ENCODE measurements at places on chromosomes 11 and 22. TPM values are rescaled to one million over a fixed set of nuclear protein-coding genes. Genes with fewer than 3 reads are reported as not detected.

DNA sequence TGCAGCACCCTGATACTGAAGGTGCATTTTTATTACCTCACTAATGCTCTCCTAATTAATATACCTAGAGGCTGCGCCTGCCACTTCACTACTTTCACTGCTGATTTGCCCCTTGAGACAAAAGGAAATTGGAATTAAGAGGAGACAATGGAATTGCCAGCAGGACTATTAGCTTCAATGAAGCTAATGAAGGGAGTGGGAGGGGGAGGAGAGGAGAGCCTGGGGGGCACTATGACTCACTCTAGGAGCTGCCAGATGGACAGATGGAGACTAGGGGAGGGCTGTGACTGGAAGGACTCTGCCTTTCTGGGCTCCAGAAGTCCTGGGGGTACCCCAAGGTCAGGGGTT is 102.8 kb upstream of the DRD2 start:
- DNase-seq = no peak

DNA sequence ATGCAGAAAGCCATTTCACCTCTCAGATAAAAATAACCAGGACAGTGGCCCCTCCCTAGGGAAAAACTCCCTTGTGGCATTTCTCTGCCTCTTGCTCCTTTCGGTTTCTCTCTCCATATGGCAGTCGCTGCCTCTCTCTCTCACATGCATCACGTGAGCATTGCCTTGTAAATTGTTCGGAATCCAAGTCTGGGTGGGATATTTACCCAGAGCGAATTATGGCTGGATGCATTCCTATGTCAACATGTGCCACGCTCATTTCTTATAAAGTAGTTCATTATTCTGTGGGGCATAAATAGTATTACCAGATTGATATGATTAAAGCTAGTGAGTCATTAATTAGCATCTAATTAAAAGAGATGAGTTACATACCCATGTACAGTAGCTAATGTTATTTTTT is 392.9 kb downstream of the INSC start:
- DNase-seq = no peak

DNA sequence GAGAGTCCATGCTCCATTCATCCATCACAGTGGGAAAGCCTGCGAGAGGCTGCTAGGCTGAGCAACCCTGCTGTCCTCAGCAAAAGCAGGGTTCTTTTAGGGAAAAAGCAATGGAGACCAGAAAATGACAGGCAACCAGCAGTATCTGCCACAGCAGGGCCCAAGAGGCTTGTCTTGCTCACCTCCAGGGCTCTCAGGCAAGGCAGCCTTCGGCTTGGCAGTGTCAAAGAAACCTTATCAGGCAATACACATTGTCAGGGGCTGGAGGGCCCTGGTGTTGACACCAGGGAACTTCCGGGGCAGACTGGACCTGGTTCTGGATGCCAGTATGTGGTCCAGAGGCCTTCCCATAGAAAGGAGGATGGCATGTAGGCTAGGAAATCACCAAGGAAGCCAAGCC is 10.2 kb upstream of the TLCD5 start:
- DNase-seq = no peak

GRCh38 chr11:73095613-73096012 is 46.5 kb downstream of the FCHSD2 start:
- DNase-seq = no peak

The OR51B4 gene
- not detected for total RNA-seq

DNA sequence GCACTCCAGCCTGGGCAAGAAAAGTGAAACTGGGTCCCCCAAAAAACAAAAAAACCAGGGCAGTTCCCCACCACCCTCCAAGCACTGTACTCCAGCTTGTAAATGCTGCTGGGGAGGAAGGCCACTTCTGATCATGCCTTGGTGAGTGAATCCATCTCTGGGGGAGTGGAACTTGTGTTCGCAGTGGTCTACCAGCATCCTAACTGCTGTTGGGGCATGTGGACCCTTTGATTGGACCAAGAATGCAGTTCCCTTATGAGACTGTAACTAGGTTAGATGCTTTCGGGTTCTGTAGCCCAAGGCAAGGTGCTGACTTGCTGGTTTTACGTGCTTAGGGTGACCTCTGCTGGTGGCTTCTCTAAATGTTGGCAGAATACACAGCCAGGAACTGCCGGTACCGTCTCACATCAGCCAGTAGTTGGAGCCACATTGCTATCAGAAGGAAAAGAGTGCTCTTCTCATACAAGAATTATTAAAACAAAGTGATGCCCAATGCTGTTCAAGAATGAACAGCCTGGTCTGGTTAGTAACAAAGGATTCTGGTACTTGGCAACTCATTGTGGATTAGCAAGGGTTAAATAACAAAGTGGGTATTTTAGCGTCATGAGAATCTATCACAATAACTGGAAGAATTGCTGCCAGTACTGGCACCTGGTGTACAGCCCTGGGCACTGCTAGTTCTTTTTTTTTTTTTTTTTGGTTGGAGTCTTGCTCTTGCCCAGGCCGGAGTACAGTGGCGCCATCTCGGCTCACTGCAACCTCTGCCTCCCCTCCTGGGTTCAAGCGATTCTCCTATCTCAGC is 13.0 kb downstream of the EIF1AD start:
- DNase-seq = peak; percentile 92
